Coronary artery (tissue), 2 donors: ENCODE measurements at places on chromosomes 3 and 15.

DNA sequence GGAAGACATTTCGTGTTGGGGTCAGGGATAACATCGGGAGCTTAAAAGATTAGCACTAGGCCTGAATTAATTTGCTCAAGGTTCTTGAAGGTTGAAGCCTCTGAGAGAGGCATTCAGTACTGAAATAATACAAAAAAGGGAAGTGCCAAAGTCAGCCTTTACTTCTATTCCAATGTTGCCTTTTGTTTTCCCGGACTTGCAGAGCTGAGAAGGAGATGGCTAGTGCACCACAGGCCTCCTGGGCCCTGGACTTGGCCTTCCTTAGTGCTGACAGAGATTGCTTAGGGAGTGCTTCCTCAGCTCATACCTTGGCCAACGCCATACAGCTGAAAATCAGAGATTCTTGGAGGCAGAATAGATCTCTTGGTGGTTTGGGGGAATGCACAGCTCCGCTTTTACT, 333.6 kb upstream of the TBL1XR1 start:
- no peak for DNase-seq

GRCh38 chr15:90879730-90880366, 4.5 kb upstream of the FES start:
- DNase-seq, result no peak

GRCh38 chr3:128794770-128795649, 69.0 kb downstream of the RAB7A start:
- DNase-seq, result no peak

DNA sequence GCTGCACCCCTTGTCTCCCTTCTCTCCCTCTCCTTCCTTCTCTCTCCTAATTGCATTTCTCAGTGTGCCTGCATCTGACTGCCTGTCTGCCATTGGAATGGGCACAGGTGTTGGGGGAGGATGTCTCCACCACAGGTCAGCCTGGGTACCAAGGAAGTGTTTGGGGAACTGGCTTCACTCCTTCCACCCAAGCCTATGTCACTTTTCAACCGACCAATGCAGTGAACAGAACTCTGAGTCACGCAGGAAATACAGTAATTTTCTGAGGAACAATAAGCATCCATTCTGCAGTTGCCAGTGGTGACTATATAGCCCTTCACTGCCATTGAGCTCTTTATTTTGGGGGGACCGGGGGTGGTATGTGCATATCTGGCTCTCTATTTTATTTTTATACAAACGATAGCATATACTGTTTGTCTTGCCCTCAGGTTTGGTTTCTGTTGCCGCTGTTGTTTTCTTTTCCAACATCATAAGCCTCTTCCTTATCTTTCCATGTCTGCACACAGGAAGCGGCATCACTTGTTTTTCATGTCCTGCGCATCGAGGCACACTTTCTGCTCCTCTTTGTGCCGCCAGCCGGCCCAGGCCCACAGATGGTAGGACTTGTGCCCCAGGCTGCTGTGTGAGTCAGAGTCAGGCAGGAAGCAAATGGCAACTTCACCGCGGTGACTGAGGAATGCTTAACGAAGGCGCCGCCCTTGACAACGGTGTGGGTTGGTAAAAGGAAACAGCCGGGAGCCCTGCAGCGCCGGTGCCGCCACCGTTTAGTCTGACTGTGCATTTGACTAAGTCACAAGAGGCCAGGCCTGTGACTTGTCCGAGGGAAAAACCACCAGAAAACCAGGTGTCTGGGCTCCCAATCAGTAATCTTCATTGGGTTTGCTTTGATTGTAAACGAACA, 21.1 kb upstream of the CDCP1 start:
- DNase-seq, result peak; percentile 77

DNA sequence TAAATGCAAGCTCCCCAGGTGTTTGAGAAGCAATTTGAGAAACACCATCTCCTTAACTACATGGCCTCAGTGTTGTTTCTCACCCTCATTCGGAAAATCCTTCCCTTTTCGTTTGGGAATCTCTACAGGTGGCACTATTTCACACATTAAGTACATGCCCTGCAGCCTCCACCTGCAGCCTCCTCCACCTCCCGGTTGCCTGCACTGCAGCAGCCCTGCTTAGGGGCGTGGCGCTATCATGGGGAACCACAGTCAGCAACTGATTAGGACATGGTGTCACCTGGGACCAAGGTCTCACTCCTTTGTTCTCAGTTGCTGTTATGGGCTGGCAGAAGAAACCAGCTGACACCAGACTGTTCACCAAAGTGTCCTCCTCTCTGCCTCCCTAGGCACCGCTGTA, 11.7 kb upstream of the ZNF774 start:
- DNase-seq, result no peak

DNA sequence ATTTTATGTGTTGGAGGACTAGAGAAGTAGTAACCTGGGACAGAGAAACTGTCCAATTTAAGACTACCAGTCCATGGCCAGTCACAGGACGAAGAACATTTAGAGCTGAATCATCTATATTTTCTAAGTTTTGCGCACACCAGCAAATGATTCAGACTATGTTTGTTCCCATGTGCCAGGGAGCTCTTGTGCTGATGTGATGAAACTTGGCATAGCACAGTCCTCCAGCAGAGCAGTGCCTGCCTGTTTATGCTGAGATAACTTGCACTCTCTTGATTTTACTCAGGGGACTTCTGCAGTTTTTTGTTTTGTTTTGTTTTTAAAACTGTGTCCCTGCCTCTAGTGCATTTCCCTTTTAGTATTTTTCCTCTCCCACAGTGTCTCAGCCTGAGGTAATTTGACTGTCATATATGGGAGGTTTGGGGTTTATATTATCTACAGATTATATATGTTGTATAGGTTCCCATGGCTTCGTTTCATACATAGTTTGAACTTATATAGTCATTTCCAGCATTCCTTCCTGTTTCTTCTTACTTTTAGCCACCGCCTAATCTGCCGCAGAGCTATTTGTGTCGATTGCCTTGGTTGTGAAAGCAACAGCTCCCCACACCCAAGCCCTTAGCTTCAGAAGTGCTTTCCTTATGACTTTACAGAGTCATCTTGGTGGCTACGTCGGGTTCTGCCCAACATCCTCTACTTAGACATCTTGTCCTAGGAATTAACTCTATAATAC, 45.5 kb downstream of the PPM1L start:
- peak; percentile 83 for DNase-seq

DNA sequence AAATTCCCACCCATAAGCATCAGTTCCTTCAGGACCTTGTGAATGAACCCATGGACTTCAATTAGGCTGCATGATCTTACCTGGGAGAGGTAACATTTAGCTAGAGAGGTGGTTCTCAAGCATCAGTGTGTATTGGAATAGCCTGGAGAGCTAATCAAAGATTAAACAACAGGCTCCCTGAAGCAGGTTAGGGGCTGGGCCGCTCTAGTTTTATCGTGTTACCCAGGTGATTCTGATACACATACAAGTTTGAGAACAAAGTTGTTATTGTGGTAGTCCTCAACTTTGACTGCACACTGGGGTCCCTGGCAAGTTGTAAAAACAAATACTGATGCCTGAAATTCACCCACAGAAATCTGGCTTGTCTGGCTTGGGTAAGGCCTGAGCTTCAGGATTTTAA, 31.2 kb downstream of the MYH15 start:
- no peak for DNase-seq

GRCh38 chr3:123371859-123372685, 76.8 kb downstream of the ADCY5 start:
- no peak for DNase-seq
